Cardiac atrium fibroblast (primary cell): ENCODE measurements at places on chromosomes 2 and 18. TPM values are rescaled to one million over a fixed set of nuclear protein-coding genes. Genes with fewer than 3 reads are reported as not detected.

PPIG gene
- total RNA-seq, result 12.6 and 32.4 TPM in 2 replicates

RNF103 gene
- 16.1 and 17.0 TPM in 2 replicates for total RNA-seq

CCDC141 gene
- not detected in 2 replicates for total RNA-seq

GTF2A1L gene
- 1.3 TPM in 1 of 2 replicates, not detected in the other for total RNA-seq
